ENCODE measurements at places on chromosomes 11 and 22.

- DNase-seq = no peak
- no peaks in the 10 kb centered on the region for H3K36me3 ChIP-seq
- H3K4me3 ChIP-seq = no peak overlapping the region
- no peaks in the 10 kb centered on the region for H3K27me3 ChIP-seq
Observed at GRCh38 chr22:26529345-26529744, 17.1 kb upstream of the TFIP11 start.

DNA sequence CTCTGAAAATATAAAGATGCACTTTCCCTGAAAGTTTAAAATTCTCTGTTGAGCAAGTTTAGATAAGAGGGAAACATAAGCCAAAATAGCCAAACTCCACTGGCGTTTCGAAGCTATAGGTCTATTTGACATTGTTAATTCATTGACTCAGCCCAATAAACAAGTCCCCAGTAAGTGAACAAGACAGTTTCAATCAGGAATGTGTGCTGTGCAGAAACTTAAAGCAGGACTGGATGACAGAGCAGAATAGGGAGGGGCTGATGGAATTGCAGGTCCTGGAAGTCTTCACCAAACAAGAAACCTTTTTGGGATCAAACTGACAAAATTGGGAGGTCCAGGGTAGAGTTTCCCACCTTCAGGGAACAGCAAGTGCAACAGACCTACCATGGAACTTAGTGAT lies 8.9 kb upstream of the KDM4E start:
- no peak for DNase-seq
- no peaks in the 10 kb centered on the region for H3K36me3 ChIP-seq
- no peaks in the 10 kb centered on the region for H3K27me3 ChIP-seq
- no peaks in the 10 kb centered on the region for H3K4me1 ChIP-seq

DNA sequence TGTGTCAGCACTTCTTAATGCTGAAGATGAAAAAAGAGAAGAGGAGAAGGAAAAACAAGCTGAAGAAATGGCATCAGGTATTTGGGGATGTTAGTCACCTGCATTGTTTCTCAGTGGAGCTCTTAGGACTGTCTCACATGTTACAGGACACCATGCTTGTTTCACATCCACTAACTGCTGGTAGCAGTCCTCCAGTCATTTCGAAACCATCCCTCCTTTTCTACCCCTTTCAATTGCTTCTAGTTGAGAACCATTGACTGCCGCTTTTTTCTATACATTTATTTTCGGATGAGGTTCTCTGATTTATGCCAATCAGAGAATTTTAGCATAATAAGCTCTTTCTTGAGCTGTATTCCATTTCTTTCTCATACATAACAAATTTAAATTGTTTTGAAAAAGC lies 21.5 kb downstream of the BIRC2 start:
- H3K27ac ChIP-seq = no peak overlapping the region
- H3K4me1 ChIP-seq = no peaks in the 10 kb centered on the region
- peaks cover 42% of the 10 kb centered on the region for H3K36me3 ChIP-seq
- no peaks in the 10 kb centered on the region for H3K27me3 ChIP-seq
- no peak for DNase-seq
- H3K4me3 ChIP-seq = no peak overlapping the region

GRCh38 chr11:64157631-64158394 lies 8.1 kb downstream of the MACROD1 start:
- peaks cover 5% of the 10 kb centered on the region for H3K4me1 ChIP-seq
- DNase-seq = no peak
- no peak overlapping the region for H3K27ac ChIP-seq

GRCh38 chr22:26330971-26331625 lies 98.0 kb upstream of the ASPHD2 start:
- no peaks in the 10 kb centered on the region for H3K36me3 ChIP-seq
- peak; percentile 51 for DNase-seq
- no peaks in the 10 kb centered on the region for H3K4me1 ChIP-seq
- H3K27me3 ChIP-seq = no peaks in the 10 kb centered on the region
- H3K4me3 ChIP-seq = no peak overlapping the region

- peaks cover 10% of the 10 kb centered on the region for H3K4me1 ChIP-seq
- peak overlapping the region; percentile 80 for H3K4me3 ChIP-seq
- H3K36me3 ChIP-seq = no peaks in the 10 kb centered on the region
- H3K27ac ChIP-seq = peak overlapping the region; percentile 95
Observed at GRCh38 chr11:33256031-33256812, 959 bp upstream of the HIPK3 start.

DNA sequence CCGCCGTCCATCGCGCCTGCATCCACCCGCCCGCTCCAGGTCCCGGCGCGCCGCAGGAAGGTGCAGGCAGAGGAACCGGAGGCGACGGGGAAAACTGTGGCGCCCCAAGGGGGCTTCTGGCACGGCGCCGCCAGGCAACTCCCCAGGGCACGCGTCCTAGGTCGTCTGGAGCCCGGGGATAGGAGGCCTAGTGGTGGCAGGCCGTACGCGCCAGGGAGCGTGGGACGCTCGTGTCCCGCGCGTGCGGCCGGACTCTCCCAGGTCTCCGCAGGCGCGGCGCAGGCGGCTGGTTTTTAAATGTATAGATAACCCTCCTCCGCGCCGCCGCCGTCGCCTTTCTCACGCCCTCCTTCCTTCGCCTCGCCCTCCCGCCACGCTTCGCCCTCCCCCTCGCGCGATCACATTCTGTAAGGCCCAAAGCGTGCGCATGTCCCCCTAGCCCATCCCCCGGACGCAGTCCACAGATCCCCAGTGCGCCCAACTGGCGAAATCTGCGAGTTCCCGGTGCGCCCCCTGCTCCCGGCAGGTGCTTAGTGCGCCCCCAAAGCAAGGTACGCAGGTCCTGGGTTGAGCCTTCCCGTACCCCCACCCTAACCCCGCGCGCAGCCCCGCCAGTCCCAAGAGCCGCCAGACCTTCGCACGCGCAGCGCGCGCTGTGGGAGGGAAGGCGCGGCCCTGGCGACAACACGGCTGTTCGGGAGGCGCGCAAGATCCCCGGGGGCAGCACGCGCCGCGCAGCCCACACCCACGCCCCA lies at the start of gene ASCL2:
Gene ASCL2, minus strand, starts transcription at position 267 of the 755 bp plus-strand sequence. Its CDS starts 256 bp downstream, at position 11.
- H3K27me3 ChIP-seq = peaks cover 5% of the 10 kb centered on the region
- no peak for DNase-seq
- H3K36me3 ChIP-seq = no peaks in the 10 kb centered on the region
- H3K27ac ChIP-seq = no peak within 1 kb of the TSS
- H3K4me1 ChIP-seq = no peaks in the 10 kb centered on the region

DNA sequence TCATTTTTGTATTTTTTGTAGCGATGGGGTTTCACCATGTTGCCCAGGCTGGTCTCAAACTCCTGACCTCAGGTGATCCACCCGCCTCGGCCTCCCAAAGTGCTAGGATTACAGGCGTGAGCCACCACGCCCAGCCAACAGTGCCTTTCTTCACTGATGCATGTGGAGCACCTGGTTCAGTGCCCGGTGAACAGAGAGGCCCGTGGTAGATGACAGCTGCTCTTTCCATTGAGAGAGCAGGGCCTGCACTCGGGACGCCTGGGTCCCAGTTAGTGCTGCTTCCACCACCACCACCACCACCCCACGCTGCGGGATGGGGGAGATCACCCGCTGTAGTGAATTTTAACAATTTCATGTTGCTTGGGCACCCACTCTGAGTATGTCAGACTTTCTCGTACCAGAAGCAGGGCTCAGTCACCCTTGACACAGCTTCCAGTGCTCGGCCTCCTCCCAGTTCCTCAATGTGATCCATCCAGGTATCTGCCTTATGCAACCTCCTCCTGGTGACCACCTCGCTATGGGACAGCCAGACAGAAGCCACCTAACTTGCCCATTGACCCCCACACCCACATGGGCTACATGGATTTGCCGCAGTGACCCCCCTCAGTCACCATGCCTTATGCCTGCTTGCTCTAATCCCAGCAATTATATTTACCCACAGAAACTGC lies 36.6 kb downstream of the ARRB1 start:
- peaks cover 79% of the 10 kb centered on the region for H3K4me1 ChIP-seq
- H3K27me3 ChIP-seq = no peaks in the 10 kb centered on the region
- H3K4me3 ChIP-seq = no peak overlapping the region
- H3K27ac ChIP-seq = peak overlapping the region; percentile 80
- no peak for DNase-seq

DNA sequence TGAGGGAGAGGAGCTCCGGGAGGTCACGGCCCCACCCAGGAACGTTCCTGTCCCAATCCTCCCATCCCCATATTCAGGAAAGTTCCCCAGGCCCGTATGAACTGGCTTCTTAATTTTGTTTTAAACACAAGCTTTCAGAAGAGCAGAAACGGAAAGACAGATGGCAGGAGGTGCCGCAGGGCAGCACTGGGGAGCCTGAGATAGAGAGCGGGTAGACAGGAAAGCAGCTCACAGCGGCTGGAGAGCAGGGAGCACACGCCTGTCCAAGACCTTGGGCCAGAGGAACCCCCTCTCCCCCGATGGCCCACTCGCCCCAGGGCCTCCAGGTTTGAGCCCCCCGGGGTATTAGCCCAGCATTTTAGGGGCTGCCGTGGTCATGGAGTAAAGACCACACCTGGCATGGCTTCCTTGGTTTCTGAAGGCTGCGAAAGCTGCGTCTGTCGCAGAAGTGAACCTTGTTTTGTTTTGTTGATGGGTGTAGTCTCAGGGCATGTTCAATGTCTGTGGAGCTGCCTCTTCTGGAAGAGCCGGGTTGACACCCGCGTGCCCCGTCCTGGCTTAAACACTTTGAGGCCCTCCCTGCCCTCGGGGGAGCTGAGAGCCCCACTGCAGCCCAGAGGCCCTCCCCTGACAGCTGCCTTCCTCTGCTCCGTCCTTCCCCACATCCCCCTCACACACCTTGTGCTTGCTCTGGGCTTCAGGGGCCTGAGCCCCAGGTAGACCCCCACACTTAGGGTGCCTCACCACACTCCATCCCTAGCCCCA lies 17.9 kb upstream of the KCNQ1OT1 start:
- H3K27ac ChIP-seq = no peak overlapping the region
- no peaks in the 10 kb centered on the region for H3K27me3 ChIP-seq
- no peak for DNase-seq
- H3K4me3 ChIP-seq = no peak overlapping the region
- H3K4me1 ChIP-seq = no peaks in the 10 kb centered on the region

- no peaks in the 10 kb centered on the region for H3K36me3 ChIP-seq
- H3K27ac ChIP-seq = no peak overlapping the region
- no peaks in the 10 kb centered on the region for H3K4me1 ChIP-seq
- H3K27me3 ChIP-seq = no peaks in the 10 kb centered on the region
Observed at GRCh38 chr11:106917973-106918372, 100.3 kb downstream of the GUCY1A2 start.

DNA sequence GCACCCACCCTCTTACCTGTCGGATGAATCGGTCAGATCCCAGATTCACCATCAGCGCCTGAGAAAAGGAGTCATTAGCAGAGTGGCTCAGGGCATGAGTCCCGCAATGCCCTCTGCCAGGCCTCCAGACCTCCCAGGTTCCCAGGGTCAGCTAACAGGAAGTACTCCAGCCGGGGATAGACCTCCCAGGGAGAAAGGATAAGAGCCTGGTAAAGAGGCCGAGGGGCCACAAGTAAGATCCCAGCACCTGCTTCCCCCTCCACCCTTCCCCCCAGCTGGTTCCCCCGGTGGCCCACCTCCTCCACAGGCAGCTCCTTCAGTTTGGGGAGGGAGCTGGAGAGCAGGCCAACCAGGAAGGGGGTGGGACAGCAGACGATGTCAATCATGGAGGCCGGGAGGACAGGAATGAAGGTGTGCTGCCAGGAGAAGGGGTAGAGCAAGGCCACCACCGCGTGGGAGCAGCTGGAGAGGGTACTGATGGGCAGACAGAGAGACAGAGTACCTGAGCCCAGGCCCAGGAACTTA lies 16.4 kb downstream of the RPL27A start:
- peaks cover 11% of the 10 kb centered on the region for H3K4me1 ChIP-seq
- peaks cover 3% of the 10 kb centered on the region for H3K36me3 ChIP-seq
- H3K4me3 ChIP-seq = no peak overlapping the region
- DNase-seq = no peak
- H3K27ac ChIP-seq = no peak overlapping the region

- H3K27me3 ChIP-seq = no peaks in the 10 kb centered on the region
- peaks cover 9% of the 10 kb centered on the region for H3K4me1 ChIP-seq
- DNase-seq = no peak
- H3K36me3 ChIP-seq = peaks cover 9% of the 10 kb centered on the region
- H3K4me3 ChIP-seq = no peak overlapping the region
Observed at GRCh38 chr11:61800331-61801281, 7.9 kb downstream of the FEN1 start.

DNA sequence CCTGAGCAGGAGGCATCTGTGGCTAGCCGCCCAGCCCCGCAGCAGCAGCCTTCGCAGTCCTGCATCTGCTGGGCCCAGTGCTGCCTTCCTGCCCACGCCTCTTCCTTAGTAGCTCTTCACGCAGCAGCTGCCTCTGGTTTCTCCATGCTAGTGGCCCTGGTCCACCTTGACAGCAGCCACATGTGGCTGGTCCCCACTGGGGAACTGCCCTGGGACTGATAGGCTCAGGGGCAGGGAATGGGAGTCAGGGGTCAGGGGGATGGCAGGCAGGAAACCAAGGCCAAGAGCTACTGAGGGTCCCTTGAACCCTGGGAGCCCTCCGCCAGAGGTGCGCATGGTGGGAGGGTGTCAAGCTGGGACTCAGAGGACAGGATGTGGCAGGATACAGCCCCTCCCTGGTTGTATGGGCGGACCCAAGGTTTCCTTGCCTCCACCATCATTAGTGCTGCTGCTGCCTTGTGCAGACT lies 99.4 kb upstream of the PITPNB start:
- H3K36me3 ChIP-seq = no peaks in the 10 kb centered on the region
- DNase-seq = no peak
- H3K27me3 ChIP-seq = no peaks in the 10 kb centered on the region
- no peak overlapping the region for H3K4me3 ChIP-seq
- no peak overlapping the region for H3K27ac ChIP-seq

DNA sequence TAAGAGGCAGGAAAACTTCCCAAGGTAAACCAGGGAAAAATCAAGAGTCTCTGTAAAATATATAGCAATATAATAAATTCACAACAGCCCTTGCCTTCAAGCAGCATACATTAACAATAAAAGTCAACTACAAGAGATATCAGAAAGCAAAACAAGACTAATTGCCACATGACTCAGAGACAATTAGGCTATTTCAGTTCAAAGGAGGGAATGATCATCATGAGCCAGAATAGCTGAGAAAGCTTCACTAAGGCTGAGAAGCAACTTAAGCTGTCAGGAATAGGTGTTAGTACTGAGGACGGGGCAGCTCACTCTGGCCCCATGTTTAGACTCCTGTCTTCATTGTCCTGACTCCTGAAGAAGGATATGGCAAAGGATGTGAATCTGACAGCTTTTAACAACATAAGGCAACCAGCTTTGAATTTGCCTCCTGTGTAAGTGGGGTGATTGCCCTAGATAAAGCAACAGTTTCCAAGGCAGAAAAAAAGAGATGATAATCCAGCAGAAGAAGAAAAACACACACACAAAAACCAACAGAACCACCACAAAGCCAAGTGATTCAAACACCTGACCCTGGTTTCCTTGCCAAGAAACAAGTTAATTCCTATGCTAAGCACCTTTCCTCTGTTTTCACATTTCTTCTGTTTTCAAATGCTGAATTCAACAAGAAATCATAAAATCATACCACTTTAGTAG lies 60.8 kb downstream of the SIK3 start:
- no peaks in the 10 kb centered on the region for H3K27me3 ChIP-seq
- no peak for DNase-seq
- H3K36me3 ChIP-seq = no peaks in the 10 kb centered on the region
- peaks cover 20% of the 10 kb centered on the region for H3K4me1 ChIP-seq

Measured in Panc1 (cell line).